ENCODE measurements at places on chromosomes 12 and 14. TPM values are rescaled to one million over a fixed set of nuclear protein-coding genes. Genes with fewer than 3 reads are reported as not detected.

DNA sequence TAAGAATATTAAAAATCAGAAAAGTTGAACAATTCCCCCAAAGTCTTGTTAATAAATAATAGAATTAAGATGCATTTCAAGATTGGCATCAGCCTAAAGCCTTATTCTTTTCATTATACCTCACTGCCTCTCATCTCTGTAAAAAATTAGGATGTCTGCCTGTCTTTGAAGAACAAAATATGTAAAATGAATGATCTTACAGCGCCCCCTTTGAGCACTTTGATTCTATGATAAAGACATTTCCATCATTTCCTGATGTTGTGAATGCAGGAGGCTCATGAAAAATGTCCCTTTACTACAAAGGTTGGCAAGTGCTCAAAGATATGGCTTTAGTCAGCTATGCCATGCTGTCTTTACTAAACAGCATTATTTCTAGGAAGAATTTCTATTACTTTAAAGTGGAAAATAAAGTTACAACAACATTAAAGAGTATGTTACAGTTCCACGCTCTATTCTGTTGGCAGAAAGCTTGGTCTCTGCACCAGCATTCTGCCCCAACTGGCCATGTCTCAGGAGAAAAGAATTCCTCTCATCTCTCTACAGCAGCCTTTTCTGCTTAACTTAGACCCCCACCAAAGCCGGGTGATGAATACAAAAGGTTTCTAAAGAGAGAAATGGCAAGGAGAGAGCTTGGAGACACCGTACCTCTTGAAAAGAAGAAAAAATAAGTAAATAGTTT, 95.1 kb downstream of the LLPH start:
- peak; percentile 27 for DNase-seq

The CD163 gene
- total RNA-seq = not detected

The LGR5 gene
- total RNA-seq = 0.71 TPM

DNA sequence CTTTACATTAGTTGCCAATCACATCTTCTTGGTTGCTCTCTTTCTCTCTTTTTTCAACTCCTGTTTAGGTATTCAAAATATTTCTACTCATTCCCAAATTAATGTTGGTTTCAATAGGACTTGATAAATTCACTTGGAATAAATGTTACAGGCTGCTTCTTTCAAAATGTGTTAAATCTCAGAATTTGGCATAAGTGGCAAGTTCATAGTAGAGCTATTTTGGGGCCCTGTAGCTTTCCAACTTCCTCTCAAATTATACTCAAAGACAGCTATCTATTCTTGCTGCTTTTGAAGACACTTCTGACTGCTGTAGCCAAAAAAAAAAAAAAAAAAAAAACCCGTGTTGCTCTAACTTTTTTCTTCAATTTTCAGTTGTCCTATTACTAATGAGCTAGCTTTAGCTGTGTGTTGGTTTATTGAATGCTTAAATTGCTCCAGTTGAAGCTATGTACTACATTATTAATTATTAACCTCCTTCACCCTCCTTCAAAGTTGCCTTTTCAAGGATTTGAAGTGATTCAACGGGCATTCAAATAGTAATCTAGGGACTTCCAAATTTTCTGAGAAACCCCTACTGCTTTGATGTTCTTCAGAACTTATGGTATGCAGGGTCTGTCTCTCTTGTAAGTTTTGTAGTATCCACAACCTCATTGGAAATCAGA, 554.6 kb upstream of the FLRT2 start:
- DNase-seq = no peak

The BATF gene
- not detected for total RNA-seq

- no peak for DNase-seq
These were observed 179.4 kb downstream of the CRADD start for GRCh38 chr12:93856611-93857010.

DNA sequence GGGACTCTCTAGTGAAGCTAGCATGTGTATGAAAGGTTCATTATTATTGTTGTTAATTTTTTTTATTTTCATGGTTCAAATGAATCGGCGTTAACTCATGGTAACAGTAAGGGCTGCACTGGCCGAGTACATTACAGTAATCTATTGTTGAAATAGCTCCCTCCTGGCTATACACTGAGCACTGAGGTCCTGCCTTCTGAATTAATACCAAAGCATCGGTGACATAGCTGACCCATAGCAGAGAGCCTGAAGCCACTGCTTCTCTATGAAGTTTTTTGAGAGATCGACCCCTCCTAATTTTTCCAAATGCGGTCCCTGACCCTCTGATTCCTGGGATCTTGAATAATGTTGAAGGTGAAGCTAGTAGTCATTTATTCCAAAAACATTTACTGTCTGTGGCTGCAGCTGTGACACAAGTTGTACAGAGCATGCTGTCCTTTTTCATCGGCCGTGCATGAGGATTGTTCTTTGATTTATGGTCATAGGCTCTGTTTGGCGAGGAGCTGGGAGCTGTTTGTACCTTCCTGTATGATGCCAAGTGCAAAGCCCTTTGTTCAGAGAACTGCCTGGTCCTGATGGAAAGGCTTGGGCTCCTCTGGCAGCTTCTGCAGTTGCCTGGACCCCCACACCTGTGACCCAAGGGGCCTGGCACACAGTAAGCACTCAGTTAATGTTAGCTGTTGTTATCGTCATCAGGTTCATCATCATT, 486.5 kb downstream of the EGLN3 start:
- no peak for DNase-seq

The PRKD1 gene
- total RNA-seq = 8.1 TPM

Data from neural progenitor cell (in vitro differentiated cells).